CD4-positive, alpha-beta T cell treated with Interleukin-21 for 1 hour (primary cell): ENCODE measurements at places on chromosomes 12 and 14.

DNA sequence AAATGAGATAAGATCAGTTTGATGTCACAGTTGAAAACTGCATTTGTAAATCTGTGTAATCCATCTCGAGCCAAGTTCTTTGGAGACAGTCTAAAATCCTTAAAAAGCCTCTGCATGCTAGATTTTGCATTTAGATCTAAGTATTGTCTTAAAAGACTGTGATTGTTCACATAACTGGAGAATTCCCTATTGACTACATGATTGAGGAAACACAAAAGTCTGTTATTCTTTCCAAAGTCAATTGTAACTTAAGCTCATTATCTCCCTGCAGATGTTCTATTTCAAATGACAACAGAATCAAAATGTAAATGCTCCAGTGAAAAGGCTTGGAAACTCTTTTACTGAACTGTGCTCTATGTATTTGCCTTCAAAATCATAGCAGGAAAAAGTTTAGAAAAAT is 77.8 kb downstream of the MYF5 start:
- no peak for DNase-seq

DNA sequence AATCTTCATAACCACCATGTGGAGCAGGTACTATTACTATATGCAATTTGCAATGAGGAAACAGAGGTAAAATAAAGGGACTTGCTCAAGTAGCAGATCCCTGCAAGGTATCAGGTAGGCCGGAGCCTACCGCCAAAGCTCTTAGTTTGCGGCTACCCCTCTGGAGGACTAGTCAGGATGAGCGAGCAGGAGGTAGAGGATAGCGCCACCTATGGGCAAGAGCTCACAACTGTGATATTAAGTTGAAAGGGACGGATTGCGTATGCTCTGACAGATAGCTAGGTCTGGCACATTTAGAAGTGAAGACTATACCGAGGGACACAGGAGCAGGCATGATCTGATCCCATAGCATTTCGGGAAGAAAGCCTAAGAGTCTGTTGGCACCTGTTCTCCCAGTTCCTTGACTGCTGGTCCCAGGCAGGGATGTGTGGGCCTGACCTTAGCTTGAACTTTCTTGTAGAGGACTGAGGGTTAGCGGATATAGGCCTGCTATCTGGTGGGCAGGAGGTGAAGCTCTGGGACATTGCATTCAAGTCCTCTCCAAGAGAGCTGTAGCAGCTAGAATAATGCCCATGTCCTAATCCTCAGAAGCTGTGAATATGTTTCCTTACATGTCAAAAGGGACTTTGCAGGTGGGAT is 48.0 kb downstream of the SLC17A8 start:
- peak; percentile 8 for DNase-seq

GRCh38 chr14:85475113-85475512 is 54.8 kb upstream of the FLRT2 start:
- DNase-seq, result no peak

- no peak for DNase-seq
Measured at GRCh38 chr12:92459850-92460249, 242.9 kb upstream of the PLEKHG7 start.

DNA sequence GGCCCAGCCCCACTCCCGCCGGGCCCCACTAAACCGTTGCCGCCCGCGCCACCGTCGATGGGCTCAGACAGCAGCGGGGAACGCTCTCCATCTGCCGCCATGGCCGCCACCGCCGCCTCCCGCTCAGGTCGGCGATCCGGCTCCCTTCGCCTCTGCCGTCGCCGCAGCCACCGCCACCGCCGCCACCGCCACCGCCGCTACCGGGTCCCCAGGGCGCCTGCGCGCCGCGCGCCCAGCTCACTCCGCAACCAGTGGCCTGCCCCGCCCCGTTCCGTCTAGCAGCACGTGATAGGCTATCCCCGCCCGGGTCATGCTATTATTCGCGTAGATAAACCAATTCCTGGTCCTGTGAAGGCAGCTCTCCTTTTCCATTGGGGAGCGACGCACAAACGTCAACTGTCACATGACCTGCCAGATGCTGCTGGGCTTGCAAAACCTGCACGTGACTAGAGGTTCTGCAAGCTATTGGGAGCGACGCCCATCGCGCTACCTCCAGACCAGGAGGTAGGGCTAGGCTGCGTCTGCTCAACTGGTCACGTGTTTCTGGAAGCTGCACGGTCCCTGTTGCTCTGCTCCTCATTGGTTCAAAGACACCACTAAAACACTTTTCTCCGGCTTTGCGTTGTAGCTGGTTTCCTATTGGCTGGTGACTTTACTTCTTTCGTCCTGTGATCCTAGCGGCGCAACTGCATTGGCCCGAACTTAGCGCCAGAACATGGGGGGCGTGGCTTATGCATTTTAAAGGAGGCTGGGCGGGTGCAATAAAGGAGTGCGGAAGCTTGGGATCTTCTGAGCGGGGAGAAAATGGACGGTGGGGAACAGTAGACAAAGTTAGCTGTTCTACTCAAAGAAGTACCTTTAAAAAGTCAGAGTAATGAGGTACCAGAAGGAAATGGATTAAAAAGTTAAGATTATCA is at the start of gene PIP4P1:
Gene PIP4P1 (minus strand): TSS at position 210 of the 917 bp plus-strand sequence. CDS start 109 bp downstream, at position 101.
- DNase-seq, result peak; percentile 100

- DNase-seq, result no peak
Measured at GRCh38 chr12:118429688-118430383, 53.5 kb downstream of the SUDS3 start.

- peak; percentile 78 for DNase-seq
Measured at GRCh38 chr12:30847259-30847658, 79.3 kb upstream of the TSPAN11 start.

GRCh38 chr14:81450100-81450531 is 50.0 kb upstream of the STON2 start:
- no peak for DNase-seq

GRCh38 chr12:56687223-56688128 is 608 bp downstream of the PTGES3 start:
- peak; percentile 74 for DNase-seq

DNA sequence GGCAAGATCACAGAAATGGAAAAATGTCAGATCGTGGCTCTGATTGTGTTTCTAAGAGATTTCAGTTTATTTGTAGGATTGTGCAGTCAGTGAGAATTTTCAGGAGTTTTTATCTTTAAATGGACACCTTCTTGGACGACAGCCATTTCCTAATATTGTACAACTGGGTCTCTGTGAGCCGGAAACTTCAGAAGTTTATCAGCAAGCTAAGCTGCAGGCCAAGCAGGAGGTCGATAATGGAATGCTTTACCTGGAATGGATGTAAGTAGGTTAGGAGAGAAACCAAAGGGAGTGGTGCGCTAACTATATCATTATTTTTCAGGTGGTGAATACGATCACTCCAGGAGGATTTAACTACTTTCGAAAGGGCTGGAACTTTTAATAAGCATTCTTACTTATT is 26.4 kb downstream of the APAF1 start:
- no peak for DNase-seq

GRCh38 chr12:127295630-127296029 is 971.3 kb upstream of the TMEM132C start:
- DNase-seq, result no peak

- DNase-seq, result no peak
Measured at GRCh38 chr14:74579447-74580274, 32.4 kb downstream of the LTBP2 start.

DNA sequence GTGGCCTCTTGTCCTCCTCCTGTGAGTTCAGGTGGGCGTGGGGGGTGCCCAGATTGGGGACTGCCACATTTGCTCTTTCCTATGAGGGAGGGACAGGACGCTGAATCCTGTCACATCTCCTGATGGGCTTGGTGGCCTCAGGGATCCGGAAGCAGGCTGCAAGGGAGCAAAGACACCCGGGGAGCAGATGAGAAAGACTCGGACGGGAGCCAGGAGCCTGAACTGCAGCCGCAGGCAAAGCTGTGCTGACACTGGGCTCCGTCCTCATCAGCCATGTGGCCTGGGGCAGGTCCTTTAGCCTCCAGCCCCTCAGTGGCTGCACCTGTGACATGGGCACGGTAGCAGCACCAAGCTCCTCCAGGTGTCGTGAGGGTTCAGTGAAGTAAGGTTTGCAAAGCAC is 40.8 kb upstream of the RFLNA start:
- DNase-seq, result no peak

DNA sequence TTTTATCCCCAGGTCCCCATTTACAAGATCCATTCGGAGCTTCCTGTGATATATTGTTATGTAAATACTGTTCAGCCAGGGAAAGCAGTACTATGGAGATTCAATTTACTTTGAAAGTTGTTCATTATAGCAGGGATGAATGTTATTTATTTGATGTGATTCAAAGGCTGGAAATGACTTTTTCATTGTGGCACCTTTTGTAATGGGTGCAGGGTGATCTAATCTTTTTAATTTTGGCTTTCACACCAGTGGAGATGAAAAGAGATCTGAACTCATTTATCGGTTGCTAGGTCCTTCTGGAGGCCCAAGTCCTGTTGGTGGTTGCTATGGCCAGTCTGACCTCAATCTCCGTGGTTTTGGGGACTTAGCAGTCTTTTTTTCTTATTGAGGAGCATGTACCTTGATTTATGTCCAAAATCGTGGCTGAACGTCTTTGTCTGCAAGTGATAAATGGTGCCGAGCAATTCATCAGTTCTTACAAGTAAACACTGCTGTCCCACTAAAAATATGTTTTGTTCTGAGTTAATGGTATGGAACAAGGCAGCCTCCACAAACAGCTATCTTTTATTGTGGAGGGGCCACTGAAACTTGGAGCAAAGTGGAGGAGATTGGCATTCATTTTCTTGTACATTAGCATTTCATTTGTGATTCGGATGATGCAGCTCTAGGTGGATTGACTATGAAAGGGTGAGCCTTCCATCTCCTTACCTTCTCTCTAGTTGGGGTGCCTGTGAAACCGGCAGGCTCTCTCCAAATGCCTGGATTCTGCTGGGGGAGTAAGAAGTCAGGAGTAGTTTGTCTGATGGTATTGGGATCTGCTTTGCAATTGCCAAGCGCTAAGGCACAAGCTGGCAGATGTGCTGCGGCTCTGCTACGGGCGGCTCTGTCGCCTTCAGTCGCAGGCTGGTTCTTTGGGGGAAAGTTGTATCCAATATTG is 2.0 kb downstream of the RMST start:
- DNase-seq, result no peak

- DNase-seq, result no peak
Measured at GRCh38 chr14:72613231-72613974, 280.5 kb downstream of the DPF3 start.

- DNase-seq, result no peak
Measured at GRCh38 chr12:131138638-131139362, 185.1 kb downstream of the ADGRD1 start.

- no peak for DNase-seq
Measured at GRCh38 chr12:90020881-90021280, 312.2 kb upstream of the ATP2B1 start.

- DNase-seq, result no peak
Measured at GRCh38 chr14:72731252-72732020, 162.5 kb downstream of the DPF3 start.

GRCh38 chr12:16437926-16438325 is 90.5 kb downstream of the MGST1 start:
- DNase-seq, result no peak

DNA sequence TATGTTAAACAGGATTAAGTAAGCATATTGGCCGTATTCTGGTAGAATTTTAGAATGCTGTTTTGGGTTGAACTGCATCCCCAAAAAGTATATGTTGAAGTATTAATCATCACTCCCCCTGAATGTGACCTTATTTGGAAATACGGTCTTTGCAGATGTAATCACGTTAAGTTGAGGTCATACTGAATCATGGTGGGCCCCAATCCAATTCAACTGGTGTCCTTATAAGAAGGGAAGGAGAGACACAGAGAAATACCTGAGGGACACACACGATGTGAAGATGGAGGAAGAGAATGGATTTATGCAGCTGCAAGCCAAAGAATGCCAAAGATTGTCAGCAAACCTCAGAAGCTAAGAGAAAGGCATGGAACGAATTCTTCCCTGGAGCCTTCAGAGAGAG is 268.6 kb downstream of the ITPR2 start:
- no peak for DNase-seq

GRCh38 chr12:57604992-57605810 is 577 bp downstream of the DTX3 start:
- DNase-seq, result no peak

DNA sequence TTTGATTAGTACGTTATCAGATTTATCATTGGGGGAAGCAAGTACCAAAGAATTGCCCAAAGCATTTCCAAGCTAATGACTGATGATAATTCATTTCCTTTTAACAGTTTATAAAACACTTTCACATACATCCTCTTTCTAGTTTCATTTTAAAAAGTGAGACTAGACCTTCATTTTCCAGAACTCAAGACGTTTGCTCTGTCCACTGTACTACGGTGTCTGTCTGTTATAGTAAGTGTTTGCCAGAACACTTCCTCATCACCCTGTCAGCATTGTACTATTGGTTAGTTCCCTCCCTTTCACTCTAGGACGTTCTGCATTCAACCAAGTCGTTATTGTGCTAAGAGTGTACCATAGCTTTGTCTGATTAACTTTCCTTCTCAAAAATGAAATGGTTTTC is 81.7 kb upstream of the TMEM263 start:
- DNase-seq, result no peak

DNA sequence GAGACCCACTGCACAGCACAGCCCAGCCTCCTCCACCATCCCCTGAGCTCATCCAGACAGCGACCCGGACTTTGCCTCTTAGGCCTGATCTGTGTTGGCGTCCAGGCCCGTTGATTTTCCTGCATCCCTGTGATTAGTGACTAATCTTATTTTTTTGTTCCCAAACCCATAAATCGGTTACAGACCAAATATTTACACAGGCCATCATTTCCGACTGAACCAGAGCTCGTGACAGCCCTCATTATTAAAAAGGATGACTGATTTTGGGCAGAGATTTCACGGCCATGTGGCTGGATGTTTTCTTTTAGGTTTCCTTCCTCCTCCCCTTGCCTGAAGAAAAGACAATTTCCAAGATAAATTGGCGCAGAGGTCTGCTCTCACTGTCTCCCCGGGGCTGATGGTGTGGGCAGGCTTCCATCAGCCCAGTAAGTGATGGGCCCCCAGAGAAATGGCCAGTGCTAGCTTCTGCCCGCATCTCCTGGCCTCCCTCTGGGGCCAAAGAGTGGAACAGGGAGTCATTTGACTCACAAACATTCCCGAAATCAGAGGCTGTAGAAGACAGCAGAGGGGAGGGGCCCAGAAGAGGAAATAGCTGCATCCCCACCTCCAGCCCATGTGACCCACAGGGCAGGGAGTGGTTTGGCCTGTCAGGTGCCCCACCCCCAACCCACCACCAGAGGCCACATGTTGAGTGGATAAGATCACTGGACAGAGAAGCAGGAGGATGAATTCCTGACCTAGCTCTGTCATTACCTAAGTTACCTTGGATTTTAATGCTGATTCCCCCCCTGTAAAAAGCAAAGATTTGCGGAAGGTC is 283.5 kb downstream of the KSR2 start:
- no peak for DNase-seq

GRCh38 chr14:58812050-58812910 is 174.5 kb downstream of the DACT1 start:
- no peak for DNase-seq

- DNase-seq, result no peak
Measured at GRCh38 chr14:44783901-44784300, 177.8 kb downstream of the KLHL28 start.

- no peak for DNase-seq
Measured at GRCh38 chr14:99681832-99682148, 2.3 kb upstream of the CYP46A1 start.

- no peak for DNase-seq
Measured at GRCh38 chr14:93398491-93398890, 32.2 kb upstream of the UNC79 start.
